Left forelimb (tissue), 1 donor: ENCODE measurements at places on chromosomes 16 and 17.

DNA sequence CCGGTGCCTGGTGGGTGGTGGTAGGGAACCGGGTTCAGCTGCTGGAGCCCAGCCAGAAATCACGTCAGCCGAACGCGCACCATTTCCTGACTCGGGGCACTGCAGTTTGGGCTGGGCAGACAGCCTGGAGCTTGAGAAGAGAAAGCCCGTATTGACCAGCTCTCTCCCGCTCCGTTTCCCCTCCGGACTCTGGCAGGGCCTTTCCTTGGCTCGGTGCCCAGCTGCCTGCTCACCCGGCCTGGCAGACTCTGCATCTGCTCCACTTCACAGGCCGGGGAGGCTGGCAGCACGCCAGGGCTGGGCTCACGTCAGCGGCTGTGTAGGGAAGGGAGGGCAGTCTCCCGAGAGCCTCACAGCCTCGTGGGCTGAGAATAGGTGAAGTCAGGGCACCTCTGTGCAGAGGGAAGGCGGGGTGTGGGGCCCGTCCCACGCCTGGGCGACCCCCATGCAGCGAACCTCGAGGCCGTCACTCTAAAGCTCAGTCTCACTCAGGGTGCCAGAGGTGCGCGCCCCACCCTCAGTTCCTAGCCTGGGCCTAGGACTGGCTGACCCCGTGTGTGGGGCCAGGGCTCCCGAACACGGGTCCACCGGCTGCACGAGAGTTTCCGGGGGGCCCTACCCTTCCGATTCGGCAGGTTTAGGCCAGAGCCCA is 59.1 kb downstream of the OR1D5 start:
- DNase-seq = peak; percentile 93

GRCh38 chr17:10295728-10296343 is 77.0 kb downstream of the MYH13 start:
- DNase-seq = no peak

GRCh38 chr16:3063625-3064386 is 1.6 kb upstream of the IL32 start:
- DNase-seq = no peak

DNA sequence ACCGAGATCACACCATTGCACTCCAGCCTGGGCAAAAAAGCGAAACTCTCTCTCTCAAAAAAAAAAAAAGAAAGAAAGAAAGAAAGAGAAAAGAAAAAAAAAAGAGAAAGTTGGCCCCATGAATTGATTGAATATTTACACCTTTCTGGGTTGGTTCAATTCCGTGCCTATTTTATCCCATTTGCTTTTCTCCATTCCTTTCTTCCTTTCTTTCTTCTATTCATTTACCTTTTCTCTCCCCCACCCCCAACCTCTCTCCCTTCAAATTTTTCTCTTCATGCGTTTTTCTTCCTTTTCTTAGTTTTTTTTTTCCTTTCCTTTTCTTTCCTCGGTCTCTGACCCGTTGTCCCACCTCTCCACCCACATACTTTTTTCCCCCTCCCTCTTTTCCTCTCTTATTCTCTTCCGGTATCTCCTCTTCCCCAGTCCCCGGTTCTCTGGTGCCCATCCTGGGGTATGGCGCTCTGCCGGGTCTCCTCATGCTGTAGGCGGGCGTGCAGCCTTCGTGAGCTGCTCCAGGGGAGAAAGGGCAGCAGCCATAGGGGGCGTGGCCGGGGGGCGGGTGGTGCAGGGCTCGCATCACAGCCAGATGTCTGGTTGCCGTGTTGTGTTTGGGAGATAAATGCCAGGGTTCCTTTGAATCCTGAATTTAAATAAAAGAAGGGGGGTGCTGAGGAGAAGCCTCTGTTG is 5.3 kb upstream of the COL1A1 start:
- peak; percentile 80 for DNase-seq

DNA sequence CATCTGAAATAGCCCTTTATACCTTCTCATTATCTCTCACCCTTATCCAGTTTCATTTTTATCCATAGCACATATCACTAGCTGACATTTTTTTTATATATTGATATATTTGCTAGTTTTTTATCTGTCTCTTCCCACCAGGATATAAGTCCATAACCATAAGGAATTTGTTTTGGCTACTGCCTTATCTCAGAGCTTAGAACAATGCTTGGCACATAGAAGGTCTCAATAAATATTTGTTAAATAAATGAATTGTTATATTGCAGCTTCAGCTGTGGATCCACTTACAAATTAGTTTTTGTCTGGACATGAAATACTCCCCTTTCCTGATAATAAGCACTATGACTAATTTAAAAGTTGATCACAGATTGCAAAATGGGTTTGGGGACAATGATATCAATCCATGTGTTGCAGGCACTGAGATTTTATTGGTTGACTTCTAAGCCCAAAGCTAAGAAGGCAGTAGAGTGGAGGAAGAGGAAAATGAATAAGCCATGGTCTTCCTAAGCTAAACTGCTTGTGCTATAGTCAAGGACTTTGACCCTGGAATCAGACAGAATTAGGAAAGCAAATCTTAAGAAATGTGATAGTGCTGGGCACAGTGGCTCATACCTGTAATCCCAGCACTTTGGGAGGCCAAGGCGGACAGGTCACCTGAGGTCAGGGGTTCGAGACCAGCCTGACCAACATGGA is 31.9 kb upstream of the YPEL2 start:
- no peak for DNase-seq

GRCh38 chr16:19898924-19899604 is 14.4 kb upstream of the GPRC5B start:
- no peak for DNase-seq

- no peak for DNase-seq
These were observed 32.2 kb upstream of the MFSD6L start for GRCh38 chr17:8831234-8831849.

GRCh38 chr16:78289373-78289772 is 189.9 kb downstream of the WWOX start:
- DNase-seq = no peak

GRCh38 chr17:50631908-50632571 is 2.6 kb upstream of the ABCC3 start:
- no peak for DNase-seq

GRCh38 chr17:58387834-58388233 is 29.5 kb downstream of the RNF43 start:
- no peak for DNase-seq

- no peak for DNase-seq
These were observed 133.7 kb upstream of the MON1B start for GRCh38 chr16:77057161-77057774.

DNA sequence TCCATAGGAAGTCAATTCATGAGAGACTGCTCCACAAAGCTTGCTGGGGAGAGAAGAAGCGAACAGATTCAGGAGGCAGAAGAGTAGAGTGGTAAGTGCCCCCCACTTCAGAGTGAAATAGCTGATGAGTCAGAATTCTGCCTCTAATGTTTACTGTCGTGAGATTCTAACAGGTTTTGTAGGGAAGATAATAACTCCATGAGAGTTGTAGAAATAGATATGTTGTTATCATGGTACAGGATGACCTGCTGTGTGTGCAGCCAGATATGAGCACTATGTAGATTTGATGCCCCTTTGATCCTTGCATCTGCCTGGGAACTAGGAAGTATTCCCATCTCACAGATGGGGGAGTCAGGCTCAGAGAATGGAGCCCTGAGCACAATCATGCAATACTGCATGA is 502.4 kb upstream of the CDH11 start:
- DNase-seq = no peak

DNA sequence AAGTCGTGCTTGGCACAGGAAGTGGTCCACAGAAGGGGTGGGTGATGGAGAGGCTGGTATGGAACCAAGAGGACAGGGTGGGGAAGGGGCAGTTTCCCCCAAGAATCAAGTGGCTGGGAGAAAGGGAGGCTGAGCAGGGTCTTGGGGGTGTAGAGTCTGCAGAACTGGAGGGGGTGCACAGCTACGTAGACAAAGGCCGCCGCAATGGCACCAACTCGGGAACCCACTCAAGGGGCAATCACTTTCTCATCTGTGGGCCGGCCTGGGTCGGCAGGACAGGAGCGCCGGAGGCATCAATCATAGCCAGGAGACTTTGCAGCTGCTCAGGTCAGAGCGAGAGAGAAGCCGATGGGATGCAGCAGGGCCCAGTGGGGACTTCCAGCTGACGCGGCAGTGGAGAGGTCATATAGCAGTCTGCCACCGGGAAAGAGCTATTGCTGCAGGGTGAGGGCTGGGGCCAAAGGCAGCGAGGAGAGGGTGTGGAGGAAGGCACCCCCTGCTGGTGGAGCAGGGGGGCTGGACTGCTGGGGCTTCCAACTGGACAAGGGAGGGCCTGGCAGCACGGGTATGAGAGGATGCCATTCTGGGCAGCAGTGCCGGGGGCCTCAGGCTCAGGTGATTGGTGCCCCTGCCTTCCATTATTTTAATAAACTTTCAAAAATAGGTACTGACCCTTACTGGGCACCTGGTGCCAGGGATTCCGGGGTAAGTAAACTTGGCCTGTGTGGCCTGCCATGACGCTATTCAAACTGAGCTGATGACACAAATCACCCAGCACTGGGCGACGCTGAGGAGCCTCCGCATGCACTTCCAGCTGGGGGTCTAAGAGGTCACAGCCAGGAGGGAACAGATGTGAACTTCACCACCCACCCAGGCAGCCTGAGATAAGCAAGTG is 52.5 kb upstream of the MTSS2 start:
- DNase-seq = no peak

DNA sequence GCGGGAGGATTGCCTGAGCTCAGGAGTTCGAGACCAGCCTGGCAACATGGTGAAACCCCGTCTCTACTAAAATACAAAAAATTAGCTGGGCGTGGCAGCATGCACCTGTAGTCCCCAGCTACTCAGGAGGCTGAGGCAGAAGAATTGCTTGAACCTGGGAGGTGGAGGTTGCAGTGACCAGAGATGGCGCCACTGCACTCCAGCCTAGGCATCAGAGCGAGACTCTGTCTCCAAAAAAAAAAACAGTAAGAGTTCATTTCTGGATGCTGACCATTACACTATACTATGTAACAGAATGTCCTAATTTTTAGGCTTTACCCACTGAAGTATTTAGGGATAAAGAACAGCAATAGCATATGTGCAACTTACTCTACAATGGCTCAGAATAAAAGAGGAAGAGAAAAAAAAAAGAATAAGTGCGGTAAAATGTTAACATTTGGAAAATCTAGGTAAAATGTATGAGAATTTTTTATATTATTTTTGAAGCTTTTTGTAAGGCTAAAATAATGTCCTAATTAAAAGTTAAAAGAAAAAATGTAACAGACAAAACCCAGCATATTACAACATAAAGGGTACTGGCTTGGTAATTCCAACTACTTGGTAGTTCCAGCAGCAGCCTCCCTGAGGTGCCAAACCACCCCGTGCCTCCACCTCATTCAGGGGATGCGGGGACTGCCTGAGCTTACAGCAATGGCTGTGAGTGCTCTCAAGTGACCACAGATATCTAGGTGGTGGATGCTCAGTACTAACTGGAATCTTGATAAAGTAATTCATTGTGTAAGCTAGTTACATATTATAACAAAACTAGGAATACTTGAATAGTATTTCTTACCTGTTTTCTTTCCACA is 10.9 kb downstream of the COPS3 start:
- DNase-seq = no peak

DNA sequence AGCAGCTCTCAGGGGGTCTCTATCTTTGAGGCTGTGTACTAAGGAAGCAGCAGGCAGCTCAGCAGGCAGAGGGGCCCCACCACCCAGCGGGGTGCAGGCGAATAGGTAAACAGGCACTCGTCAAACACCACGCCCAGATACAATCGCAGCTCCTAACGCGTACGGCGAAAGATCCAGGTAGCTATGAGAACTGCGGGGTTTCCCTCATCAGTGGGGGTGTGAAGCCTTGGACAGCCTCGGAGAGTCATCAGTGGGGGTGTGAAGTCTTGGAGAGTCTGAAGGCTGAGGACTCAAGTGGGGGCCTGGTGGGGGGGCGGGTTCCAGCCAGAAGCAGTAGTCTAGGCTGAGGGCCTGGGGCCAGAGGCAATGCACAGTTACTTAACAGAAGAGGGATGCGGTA is 69.0 kb downstream of the RTN4RL1 start:
- no peak for DNase-seq

DNA sequence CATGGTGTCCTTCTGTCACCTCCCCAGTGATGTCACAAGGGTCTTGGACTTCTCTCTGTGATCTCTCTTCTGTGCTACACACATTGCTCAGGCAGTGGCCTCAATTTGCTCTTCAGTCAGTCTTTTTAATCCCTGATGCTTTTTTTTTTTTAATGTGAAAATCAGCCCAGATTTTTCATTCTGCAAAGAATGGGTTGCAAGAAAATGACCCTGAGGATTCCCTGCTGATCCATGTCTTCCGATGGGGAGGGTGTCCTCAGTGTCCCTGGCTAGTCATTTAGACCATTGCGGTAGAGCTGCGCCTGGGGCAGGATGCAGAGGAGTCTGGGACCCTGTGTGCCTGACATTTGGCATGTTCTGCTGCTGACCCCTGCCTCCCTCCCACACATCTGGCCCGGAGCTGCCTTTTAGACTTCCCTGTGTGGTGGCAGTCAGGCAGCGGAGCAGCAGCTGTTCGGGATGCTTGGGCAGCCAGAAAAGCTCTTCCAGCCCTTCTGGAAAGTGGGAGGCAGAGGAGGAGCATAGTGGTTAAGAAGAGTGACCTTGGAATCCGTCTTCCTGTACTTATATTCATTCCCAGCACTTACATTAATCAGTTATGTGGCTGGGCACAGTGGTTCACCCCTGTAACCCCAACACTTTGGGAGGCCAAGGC is 12.3 kb downstream of the GPT2 start:
- DNase-seq = no peak

DNA sequence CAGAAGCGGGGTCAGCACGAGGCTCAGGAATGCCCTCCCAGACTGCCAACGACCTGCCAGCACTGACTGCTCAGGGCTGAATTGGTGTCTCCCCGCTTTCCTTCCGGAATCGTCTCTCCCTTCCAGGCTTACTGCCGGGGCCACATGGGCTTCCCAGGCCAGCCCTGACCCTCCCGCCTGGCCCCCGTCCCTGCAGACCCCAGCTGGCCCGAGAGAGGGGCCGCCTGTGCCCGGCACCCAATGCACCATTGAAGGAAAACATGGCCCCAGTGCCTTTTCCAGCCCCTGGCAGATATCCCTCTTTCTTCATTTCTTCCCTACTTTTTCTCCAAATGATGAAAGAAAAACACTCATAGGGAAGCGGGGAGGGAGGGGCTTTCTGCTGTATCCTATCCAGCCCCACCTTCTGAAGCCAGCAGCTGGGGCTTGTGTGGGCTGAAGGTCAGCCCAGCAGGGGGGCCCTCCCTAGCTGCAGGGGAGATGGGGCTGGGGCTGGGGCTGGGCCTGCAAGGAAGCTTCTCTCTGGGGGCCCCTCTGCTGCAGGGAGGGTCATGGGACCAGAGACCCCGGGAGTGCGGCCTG is 25.9 kb downstream of the ZNF469 start:
- DNase-seq = no peak

- DNase-seq = no peak
These were observed 13.5 kb downstream of the ACOX1 start for GRCh38 chr17:75965468-75965867.

DNA sequence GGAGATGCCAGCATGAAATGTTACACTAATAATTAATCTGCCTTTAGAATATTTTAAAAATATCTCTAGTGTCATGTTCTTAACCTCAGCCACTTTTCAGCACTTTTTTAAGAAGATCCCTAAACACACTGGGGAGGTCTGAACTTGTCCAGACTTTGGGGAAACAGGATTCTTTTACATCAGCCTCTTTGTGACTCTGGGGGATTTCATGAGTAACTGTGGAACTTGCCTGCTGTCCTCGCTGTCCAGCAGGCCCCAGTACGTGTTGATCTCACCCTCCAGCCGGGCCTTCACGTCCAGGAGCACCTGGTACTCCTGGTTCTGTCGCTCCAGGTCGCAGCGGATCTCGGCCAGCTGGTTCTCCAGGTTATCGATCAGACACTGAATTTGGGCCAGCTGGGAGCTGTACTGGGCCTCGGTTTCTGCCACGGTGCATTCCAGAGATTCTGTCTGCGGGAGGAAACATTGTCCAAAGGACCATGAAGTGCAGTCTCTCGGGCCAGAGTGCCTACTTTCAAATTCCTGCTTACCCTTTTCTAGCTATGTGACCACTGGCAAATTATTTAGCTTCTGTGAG is 5.5 kb downstream of the KRT40 start:
- no peak for DNase-seq
